Heart right ventricle (tissue), 16 donors: ENCODE measurements at places on chromosomes 12 and 14. TPM values are rescaled to one million over a fixed set of nuclear protein-coding genes. Genes with fewer than 3 reads are reported as not detected.
A peak's percentile ranks its signal among the peaks of the same experiment; 100 is the strongest.

GRCh38 chr14:93113678-93114067 lies 2.1 kb downstream of the ITPK1 start:
- peaks cover 57% of the 10 kb centered on the region for H3K4me1 ChIP-seq
- H3K36me3 ChIP-seq = no peaks in the 10 kb centered on the region
- no peaks in the 10 kb centered on the region for H3K27me3 ChIP-seq
- H3K4me3 ChIP-seq = peak overlapping the region; percentile 83
- DNase-seq = no peak

DNA sequence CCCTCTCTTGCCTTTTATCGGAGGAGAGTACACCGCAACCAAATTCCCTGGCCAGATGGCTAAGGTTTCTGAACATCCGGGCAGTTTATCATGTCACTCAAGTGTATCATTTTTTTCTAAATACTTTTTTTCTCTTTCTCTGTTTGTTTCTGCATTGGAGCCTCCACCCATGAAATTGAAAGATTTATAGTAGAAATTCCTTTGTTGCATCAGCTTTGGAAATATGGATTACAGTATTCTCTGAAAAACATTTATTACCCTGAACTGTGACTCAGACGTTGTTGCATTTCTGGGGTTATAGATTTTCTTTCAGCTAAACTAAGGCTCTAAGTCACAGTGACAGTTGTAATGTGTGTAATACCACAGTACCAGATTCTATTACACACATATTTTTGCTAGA lies 187.0 kb downstream of the SPTSSA start:
- no peak overlapping the region for H3K4me3 ChIP-seq
- no peaks in the 10 kb centered on the region for H3K27me3 ChIP-seq
- H3K4me1 ChIP-seq = no peaks in the 10 kb centered on the region
- no peaks in the 10 kb centered on the region for H3K36me3 ChIP-seq
- H3K27ac ChIP-seq = no peak overlapping the region

The DAO gene
- total RNA-seq = not detected

DNA sequence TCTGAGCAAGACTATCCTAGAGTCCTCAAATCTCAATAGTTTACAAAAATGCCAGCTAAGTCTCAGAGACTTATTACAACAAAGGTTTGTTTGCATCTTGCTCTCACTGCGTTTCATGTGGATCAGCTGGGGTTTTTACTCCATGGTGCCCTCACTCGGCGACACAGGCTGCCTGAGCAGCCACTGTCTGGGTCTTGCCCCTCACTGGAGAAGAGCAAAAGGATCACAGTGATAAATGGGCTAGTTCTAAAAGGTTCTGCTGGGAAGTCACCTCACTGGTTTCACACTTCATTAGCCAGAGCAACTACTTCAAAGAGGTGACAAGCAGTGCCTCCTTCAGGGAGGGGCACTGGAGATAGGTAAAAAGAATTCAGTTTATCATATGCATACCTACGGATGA lies 392.0 kb downstream of the RPL10L start:
- no peak for DNase-seq
- H3K4me3 ChIP-seq = no peak overlapping the region
- no peaks in the 10 kb centered on the region for H3K36me3 ChIP-seq
- H3K4me1 ChIP-seq = no peaks in the 10 kb centered on the region
- H3K27me3 ChIP-seq = no peaks in the 10 kb centered on the region

The GALNT9 gene
- total RNA-seq = not detected
